ENCODE measurements at places on chromosomes 3 and 15.

DNA sequence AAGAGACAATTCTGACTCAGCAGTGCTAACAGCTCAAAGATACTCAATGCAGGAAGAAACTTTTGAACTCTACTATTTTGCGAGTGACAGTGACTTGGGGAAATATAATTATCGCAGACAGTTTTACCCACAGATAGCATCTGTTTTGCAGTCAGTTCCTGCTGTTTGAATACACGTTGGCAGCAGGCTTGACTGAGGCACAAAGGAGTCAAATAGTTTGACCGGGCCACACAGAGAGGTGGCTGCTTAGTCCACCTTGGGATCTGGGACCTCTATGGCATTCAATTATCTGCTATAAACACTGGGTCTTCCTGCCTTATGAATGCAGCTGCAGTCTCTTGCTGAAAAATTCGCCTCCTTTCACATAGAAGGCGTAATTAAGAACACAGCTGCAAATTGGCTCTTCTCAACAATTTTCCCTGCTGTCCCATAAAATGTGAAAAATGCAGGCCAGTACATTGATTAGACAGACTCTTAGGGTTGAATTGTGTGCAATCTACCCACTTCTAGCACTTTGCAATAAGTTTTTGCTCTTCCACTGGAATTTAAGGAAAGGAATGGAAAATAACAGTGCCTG, 56.5 kb downstream of the OTOL1 start:
- no peak for DNase-seq

DNA sequence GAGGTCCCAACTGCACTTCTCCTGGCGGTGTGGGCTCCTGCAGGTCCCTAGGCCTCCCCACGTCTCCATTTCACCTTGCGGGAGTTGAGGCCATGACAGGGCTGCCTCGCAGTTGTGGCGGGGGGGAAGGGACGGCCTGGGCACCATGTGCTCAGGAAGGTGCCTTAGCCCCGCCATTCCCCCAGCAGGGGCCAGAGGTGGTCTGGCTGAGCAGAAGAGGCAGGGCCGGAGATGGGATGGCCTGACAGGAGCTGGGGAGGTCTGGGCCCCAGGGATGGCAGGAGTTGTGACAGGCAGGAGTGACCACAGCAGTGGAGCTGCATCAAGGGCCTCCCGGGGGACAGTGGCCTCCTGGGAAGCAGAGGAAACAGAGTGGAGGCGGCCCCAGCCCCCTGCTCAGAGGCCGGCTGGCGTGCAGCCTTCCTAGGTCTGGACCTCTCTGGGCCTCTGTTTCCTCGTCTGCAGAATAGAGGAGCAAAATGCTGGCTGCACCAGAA, 18.7 kb upstream of the KLF15 start:
- DNase-seq, result no peak

DNA sequence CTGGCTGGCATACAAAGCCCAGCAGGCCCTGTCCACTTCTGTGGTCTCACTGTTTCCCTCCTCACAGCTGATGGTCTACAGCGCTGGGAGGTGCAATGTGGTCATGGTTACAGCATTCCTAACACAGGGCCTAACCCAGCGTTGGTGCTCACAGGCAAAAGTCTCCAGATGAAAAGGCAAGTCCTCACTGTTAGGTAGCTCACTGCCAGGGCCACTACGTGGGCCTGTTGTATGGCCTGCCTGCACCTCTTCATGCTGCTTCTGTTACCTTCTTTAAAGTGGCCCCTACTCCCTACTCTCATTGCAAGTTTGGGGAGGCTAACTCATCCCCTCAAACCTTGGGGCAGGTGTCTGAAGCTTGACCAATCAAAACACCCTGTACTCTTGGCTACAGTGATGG, 31.3 kb downstream of the CCDC13 start:
- no peak for DNase-seq

DNA sequence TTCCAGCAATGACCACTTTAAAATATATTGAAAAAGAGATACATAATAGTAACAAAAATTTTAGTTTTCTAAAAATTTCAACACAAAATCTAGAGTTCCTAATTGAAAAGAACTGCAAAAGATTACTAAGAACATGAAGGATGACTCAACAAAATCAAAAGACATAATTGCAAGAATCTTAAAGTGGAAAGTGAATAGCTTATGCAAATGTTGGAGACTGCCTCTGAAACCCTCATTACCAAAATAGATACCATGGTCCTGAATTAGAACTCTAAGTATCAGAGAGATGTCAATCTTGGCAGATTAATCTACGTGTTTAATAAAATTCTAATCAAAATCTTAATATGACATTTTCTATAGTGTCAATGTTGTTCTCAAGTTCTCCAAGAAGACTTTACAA, 60.7 kb upstream of the SGO1 start:
- no peak for DNase-seq

DNA sequence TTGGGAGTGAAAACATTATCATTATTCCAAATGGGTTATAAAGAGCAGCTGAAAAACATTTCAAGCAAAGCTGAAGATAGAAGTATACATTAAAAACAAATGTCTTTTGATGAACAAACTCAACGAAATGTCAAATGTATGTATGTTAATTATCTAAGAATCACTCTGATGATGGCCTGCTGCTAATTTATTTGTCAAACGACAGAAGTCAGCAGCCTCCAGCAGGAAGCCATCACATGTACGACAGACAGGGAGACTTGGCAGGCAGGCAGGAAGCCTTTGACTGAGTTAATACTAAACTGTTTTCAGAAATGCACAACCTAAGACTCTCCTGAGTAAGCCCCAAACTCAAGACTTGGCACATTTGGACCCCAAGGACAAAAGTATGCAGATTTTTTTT, 491.1 kb downstream of the ZNF385D start:
- no peak for DNase-seq

- DNase-seq, result no peak
Observed at GRCh38 chr3:69197922-69198530, 75.6 kb upstream of the LMOD3 start.

Data from fibroblast of mammary gland (primary cell).